ENCODE measurements at places on chromosomes 6 and 20.

- no peak for DNase-seq
Observed at GRCh38 chr6:70668499-70668812, 773 bp downstream of the SMAP1 start.

DNA sequence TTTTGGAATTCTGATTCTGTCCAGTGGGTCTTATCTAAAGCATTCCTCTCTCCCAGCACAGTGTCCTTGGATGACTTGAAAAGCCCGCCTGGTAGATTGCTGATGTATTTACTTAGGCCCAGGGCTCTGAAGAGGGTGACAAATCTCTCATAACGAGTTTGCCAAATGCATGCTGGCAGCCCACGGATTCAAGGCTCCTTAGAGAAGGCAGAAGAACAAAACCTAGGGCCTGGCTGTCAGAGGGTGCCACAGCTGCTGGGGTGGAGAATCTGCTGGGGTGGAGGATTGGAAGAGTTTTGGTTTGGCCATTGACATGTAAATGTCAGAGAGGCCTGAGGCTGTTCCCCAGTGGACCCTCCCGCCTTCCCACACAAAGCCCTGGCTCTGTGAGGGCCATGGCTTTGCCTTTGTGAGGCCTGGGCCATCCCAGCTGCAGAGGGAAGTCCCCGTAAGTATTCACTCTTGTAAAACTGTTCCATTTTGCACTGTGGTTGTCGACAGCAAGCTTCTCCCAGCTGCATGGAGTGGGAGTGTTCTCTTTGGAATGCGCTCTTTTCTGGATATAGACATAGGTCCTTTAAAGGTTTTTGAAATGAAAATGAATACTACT is 50.3 kb downstream of the ANKRD6 start:
- DNase-seq, result peak; percentile 62

DNA sequence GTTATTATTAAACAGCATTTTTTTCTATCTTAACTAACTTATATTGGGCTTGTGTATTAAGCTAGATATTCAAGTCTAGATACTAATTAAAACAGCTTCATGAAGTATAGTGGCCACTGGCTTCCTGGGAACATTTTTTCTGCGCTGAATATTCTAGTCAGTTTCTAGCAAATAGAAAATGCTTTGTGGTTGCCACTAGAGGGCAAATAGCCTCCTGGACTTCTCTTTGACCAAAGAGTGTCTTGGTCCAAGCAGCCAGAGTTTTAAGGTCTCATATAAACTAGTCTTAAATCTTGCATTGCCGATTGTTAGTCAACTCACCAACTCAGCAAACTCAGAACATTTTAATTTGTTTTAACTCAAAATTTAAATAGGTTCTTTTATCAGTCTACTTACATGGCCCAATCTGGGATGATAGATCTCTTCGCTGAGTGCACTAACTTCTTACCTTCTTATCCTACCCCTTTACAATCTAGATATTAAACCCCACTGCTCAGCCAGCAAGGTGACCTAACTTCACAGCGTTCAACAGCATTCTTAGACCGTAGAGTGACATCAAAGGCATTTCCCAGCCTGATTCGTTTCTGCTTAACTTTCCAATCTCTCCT is 24.6 kb upstream of the ID4 start:
- no peak for DNase-seq

- no peak for DNase-seq
Observed at GRCh38 chr20:11132819-11133415, 459.1 kb upstream of the JAG1 start.

DNA sequence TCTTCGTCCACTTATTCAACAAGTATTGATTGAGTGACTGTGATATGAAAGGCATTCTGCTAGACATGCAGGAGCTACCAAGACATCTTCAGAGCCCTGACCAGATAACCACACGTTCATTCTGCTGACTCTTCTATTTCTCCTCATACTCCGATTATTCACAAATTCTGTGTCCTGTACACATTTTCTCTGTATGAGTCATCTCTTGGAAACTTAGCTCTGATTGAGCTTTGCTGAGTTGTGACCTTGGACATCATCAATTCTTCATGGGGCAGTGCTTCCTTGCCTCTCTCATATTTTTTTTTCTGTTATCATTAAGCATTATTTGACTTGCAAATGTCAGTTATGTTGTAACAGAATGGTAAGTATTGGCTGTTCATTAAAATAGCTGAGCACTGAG is 351.6 kb upstream of the CNR1 start:
- DNase-seq, result no peak

DNA sequence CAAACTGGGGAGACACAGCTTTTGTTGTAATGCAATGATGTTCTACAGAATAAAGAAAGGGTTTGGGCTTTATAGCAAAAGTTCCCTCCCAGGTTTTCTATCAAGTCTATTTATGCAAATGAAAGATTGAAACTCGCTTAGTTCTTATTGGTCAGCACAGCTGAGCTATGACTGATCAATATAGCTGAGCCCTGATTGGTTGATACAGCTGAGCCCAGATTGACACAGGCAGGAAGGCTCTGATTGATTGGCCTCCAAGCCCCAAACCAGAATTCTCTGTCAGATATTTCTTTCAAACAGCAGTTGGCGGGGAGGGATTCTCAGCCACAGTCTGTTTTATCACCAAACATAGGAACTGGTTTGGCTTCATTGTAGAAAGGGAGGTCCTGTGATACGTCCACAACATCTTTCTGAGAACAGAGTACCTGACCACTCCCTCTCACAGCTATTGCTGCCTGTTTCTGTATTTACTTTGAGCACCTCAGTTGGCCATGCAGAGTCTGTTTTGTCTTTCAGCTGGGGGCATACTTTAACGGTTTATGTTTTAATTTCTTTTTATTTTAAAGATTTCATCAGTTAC is 223.5 kb downstream of the PACRG start:
- DNase-seq, result no peak

DNA sequence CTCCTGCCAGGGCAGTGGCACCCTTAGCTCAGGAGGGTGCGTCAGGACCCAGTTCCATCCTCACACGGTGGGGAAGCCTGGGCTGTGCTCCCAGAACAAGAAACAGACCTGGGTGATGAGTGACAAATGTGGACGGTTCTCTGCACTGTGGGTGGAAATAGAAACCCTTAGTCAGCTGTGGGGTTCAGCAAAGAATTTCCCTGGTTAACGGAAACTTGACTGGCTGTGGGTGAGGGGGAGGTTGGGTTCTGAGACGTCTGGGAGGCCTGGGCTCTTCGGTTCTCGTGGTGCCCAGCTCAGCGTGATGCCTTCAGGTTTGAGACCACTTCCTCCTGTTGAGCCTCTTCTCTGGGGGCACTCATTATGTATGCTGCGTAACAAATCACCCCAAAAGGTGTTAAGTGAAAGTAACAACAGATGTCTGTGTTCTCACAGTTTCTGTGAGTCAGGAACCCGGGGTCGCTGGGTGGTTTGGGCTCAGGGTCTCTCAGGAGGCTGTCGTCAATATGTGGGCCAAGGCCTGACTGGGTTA is 53.1 kb upstream of the FAM83D start:
- no peak for DNase-seq

- DNase-seq, result peak; percentile 37
Observed at GRCh38 chr6:148538261-148539190, 195.9 kb downstream of the SASH1 start.

- DNase-seq, result no peak
Observed at GRCh38 chr6:148700741-148701311, 46.0 kb upstream of the UST start.

DNA sequence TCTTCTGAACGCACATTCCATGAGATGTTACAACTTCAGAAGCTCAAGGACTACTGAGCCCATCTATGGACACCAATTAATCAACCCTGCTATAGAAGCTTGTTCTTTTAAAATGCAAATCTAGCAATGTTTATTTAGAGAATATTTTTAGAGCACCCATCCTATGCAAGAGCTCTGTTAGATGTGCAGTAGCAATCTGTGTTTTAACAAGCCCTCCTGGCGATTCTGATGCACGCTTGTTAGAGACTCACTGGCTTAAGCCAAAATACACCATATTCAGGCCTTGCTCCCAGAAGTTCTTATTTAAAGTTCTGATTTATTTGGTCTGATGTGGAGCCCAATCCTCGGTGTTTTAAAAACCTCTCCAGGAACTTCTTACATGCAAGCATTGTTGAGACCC is 21.1 kb upstream of the ARG1 start:
- DNase-seq, result no peak

GRCh38 chr6:37160922-37161778 is 8.8 kb upstream of the PIM1 start:
- no peak for DNase-seq

DNA sequence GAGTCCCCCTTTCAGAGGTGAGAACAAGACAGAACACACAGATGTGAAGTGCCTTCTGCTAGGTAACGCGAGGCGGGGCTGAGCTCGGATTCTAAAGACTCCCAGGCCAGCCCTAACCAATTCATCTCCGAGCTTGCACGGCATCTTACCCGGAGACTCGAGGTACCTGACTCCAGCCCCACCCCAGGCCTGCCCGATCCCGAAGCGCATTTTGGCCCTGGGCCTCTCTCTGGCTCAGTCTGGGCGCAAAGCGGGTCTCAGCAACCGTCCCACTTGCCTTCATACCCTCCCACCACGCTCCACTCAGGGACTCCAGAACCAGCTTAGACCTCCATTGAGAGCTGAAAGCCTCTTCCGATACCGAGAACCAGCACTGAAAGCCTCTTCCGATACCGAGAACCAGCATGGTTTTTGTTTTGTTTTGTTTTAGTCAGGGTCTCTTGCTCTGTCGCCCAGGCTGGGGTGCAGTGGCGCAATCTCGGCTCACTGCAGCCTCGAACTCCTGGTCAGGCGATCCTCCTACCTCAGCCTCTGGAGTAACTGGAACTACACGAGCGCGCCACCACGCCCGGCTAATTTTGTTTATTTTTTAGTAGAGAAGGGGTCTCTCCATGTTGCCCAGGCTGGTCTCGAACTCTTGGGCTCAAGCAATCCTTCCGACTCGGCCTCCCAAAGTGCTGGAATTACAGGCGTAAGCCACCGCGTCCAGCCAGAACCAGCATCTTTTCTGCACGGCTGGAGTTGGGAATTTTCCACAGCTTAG is 557 bp upstream of the DYNLRB1 start:
- peak; percentile 55 for DNase-seq

GRCh38 chr20:62567246-62568044 is 74.9 kb upstream of the SLCO4A1 start:
- no peak for DNase-seq

- DNase-seq, result no peak
Observed at GRCh38 chr6:86722131-86722530, 215.2 kb upstream of the HTR1E start.

GRCh38 chr6:50959081-50959641 is 140.5 kb downstream of the TFAP2B start:
- DNase-seq, result no peak

- no peak for DNase-seq
Observed at GRCh38 chr6:44917430-44917829, 410.7 kb upstream of the RUNX2 start.

- DNase-seq, result no peak
Observed at GRCh38 chr6:138957484-138957883, 30.6 kb downstream of the REPS1 start.

DNA sequence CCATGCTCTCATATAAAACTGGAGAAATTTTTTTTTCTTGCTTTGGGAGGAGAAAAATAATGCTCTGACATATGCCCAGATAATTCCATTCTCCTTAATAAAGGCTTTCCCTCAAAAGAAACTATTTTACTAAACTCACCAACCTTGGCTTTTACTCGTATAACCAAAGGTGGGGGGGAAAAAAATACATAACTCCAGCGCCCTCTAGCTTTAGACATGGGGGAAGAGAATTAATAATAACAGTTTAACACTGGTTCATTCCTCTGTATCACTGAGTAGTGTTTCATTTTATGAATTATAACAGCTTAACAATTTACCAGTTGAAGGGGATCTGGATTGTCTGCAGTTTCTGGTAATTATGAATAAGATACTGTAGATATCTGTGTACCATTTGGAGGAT is 1226.1 kb downstream of the GRIK2 start:
- DNase-seq, result no peak

GRCh38 chr20:19897891-19898290 is 119.3 kb upstream of the NAA20 start:
- no peak for DNase-seq

DNA sequence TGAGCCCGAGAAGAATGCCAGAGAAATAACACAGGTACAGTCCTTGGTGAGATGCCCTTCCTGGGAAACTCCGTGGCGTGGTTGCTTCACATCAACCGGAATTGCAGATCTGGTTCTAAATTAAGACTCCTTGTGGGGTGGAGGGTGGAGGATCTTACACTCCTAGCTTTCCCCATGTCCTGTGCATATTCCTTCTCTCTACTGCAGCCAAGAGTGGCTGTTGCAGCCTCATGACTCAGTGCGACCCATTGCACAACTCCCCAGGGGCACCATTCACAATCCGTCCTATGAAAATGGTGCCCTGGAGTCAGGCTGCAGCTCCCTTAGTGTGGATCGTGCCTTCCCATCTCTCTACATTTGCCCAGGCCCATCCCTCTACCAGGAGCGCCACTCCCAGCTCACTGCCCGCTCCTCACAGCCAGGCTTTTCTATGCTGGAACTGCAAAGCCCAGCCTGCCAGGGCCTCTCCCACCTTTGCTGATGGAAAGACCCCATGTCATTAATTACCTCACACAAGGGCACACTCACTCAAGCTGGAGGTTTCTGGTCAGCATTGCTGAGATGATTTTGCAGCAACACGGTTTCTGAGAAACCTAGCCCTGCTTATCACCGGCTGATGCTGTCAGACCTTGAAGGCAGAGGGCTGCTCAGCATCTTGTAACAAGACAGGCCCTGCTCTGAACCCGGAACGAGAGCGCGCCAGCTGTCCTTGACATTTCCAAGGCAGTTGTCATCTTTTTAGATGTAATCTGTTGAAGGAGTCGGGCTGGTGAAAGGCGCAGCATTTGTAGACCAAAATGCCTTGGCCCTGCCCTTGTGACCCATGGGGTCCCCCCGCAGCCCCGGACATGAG is 39.7 kb downstream of the SIRPA start:
- DNase-seq, result no peak
